Pulmonary artery endothelial cell (primary cell): ENCODE measurements at places on chromosomes 7 and 10. TPM values are rescaled to one million over a fixed set of nuclear protein-coding genes. Genes with fewer than 3 reads are reported as not detected.

EGR2 gene
- total RNA-seq, result 0.04 and 0.07 TPM in 2 replicates

MMP21 gene
- 0.07 TPM in 1 of 2 replicates, not detected in the other for total RNA-seq

MEIG1 gene
- total RNA-seq, result 0.32 TPM in 1 of 2 replicates, not detected in the other

CALML5 gene
- not detected in 2 replicates for total RNA-seq
